Activated CD4-positive, alpha-beta T cell treated with anti-CD3 and anti-CD28 coated beads, Interleukin-10, Interleukin-2, amounts not matched to agents 100 ng/mL and 50 ng/mL, durations not matched to agents 16 hours and 8 hours (primary cell): ENCODE measurements at places on chromosomes 2 and 18.

DNA sequence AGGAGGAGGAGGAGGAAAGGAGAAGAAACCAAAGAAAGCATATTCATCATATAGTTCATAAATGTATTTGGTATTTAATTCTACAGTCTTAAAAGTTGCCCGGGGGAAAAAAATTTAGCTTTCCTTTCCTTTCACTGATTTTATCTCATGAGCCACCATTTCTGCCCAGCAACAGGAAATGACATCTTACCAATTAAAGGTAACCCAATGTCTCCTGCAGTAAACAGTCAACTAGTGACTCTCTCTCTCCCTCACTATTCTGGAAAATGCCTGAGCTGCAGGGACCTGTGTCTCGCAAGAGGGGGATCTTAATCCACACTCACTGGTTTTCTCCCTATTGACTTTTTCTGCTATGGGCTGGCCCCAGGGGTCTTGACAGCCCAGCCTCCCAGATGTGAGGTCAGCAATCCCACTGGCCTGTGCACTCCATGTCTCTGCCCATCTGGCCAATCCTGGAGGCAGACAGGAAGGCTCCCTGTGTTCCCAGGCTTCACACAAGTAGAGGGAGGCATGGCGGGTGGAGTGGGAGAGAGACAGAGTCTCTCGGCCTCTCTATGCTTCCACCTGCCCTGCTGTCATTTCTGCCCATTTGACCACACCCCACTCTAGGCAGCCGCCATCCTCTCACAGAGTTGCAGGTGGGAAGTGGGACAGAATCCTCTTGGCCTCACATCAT lies 85.4 kb upstream of the CABLES1 start:
- DNase-seq = peak; percentile 16

DNA sequence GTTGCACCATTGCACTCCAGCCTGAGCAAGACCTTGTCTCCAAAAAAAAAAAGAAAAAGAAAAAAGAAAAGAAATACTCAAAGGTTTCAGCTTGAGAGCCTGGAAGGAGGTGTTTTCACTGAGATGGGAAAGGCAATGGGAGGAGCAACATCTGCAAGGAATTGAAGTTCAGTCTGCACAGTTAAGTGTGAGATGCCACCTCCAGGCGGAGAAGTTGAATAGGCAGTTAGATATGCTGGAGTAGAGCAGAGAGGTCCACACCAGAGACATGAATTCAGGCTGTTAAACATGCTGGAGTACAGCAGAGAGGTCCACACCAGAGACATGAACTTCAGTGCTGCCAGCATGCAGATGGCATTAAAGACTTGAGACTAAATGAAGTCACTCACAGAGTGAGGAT lies 41.4 kb upstream of the DTNB start:
- no peak for DNase-seq

DNA sequence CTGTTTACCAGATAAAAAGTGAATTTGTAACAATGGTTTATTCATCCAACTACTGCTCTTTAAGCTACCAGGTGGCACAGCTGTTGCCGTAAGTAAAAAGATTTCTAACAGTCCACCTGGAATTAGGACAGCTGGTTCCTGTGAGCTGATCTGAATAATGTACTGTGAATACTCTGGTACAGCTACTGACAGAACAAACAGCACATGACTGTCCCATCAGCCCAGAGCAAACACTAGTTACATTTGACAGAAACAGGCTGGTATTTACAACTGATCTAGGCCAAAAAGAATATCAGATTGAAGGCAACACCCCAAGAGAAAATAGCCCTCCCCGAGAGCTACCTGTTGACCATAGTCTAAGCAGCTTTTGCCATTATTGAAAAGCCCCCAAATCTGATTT lies 840.4 kb downstream of the CPS1 start:
- no peak for DNase-seq

DNA sequence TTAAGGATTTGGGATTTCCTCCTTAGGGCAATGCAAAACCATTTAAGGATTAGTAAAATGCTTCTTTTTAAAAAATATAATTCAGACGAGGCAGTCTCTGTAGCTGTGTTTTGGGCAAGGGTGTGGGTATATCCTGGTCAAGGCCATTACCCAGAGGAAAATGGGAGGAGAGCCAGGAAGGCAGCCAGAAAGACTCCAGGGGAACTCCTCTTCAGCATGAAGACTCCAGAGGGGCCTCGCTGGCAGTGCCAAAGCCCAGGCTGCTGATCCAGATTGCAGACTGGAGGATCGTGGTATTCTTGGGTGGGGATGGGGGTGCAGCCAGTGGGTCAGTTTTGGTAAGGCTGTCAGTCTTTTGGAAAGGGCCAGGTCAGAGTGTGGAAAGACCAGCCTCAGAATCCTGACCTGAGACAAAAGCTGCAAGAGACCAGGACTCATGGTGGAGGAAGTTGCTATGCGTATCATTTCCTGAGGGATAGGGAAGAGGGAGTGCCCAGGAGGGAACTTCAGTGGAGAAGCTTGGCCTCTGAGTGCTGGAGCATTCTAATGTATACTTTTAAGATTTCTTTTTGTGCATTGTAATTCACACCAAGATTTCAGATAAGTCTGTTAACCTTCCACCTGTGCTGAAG lies 20.9 kb upstream of the RAB11FIP5 start:
- no peak for DNase-seq

GRCh38 chr2:14654835-14655282 lies 22.3 kb downstream of the LRATD1 start:
- peak; percentile 61 for DNase-seq

DNA sequence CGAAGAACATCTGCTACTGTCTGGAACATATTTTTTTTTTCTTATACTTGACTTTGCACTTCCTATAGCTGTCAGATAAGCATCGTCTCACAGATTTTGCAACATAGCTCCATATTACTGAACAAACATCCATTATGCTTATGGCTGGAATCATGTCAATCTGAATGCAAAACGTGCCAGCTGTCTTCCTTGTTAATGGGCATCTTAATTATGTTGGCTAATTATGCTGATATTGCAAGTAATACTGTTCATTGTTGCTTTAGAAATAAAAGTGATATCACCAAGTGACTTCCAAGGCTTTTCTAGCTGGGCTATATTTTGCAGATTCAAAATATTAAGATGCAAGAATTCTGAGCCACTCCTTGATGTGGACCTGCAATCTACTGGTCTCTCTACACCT lies 176.8 kb downstream of the ARL4C start:
- DNase-seq = no peak

GRCh38 chr2:237341872-237342271 lies 72.1 kb downstream of the COL6A3 start:
- no peak for DNase-seq

GRCh38 chr2:27408601-27409320 lies 630 bp downstream of the PPM1G start:
- DNase-seq = peak; percentile 33

DNA sequence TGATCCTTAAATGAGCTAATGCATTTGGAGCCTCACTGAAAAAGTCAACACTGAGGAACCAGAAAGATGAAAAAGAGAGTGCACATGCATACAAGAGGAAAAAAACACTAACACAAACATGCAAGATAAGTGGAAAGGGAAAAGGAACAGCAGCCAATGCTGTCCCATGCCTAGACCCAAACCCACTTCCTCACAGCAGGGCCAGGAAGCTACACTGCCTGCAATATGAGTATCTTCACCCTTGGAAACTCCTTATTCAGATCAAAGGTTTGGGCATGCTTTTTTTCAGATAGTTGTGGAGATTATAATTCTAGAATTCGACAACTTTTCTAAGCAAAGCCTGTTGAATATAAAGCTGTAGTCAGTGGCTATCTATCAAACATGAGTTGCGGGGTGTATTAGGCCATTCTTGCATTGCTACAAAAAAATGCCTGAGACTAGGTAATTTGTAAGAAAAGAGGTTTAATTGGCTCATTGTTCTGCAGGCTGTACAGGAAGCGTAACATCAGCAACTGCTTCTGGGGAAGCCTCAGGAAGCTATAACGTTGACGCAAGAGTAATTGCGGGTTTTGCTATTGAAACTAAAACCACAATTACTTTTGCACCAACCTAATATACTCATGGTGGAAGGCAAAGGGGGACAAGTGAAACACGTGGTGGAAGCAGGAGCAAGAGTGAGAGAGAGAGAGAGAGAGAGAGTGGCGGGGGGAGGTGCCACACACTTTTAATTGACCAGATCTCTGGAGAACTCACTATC lies 138.2 kb downstream of the MBD2 start:
- peak; percentile 20 for DNase-seq

GRCh38 chr2:72145289-72145657 lies 2.4 kb downstream of the CYP26B1 start:
- no peak for DNase-seq

- peak; percentile 65 for DNase-seq
Observed at GRCh38 chr2:15010346-15010745, 377.8 kb downstream of the LRATD1 start.

- no peak for DNase-seq
Observed at GRCh38 chr18:37297106-37297505, 268.5 kb downstream of the CELF4 start.

GRCh38 chr2:154537843-154538450 lies 160.5 kb upstream of the KCNJ3 start:
- DNase-seq = no peak

- DNase-seq = no peak
Observed at GRCh38 chr2:183000846-183001245, 37.4 kb downstream of the NCKAP1 start.

DNA sequence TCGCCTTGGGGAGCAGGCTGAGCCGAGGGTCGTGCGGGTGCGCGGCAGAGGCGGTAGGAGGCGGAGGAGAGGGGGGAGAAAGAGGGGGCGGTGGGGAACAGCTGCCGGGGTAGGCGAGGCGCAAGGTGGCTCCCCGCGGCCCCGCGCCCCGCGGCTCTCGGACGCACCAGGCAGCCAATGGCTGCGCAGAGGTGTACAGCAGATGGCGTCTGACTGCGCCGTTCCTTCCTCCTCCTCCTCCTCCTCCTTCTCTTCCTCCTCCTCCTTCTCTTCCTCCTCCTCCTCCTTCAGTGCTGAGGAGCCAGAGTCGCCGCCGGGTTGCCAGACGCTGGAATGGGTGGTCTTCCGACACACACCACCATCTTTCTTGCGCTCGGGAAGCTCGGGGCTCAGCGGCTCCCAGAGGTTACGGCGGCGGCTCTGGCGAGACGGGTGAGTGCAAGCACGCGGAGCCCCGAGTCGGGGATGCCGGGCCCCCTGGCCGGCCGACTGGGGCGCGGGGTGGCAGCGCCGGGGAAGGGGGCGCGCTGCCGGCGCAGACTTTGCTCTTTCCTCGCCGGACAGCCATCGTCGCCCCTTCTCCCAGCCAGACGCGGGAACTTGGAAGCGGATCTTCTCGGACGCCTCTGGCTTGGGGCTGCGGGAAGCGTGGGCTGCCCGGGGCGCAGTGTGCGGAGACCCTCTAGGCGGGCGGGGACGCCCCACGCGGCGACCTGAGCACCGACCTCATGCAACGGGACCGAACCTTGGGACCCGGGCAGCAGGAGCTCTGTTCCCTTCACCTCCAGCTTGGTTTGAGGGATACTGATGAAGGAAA lies at the start of gene THSD7B:
Gene THSD7B, plus strand, starts transcription at position 290 of the 817 bp plus-strand sequence. CDS start 116,634 bp downstream, outside the sequence.
- DNase-seq = peak; percentile 2

DNA sequence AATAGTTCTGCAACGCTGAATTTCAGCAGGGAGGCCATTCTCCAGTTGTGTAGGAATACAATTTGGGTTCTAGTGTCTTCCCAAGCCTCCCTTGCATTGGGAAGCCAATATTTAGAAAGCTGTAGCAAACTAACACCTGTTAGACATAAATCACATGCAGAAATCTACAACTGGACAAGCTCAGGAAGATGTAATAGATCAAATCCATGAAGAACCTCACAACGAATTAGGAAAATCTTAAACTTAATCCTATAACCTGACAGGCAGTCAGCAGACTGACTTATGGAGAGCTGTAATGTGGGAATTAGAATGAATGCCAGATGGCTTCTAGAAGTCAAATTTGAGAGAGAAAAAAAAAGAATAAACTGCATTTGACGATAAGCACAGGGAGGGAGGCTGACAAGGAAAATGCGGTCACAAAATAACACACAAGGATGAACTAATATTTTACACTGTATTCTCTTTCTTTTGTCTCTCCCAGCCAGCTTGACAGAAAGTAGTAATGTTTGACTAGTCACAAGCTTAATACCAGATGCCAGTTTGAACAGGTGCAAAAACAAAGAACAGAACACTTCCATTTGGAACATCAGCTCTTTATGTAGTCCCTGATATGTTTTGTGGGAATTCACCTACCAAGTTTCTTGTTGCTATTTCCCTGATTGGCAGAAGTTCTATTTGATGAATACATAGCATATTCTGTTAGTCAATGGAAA lies 50.8 kb upstream of the FANCL start:
- DNase-seq = no peak

GRCh38 chr2:66531155-66531554 lies 96.2 kb downstream of the MEIS1 start:
- no peak for DNase-seq

DNA sequence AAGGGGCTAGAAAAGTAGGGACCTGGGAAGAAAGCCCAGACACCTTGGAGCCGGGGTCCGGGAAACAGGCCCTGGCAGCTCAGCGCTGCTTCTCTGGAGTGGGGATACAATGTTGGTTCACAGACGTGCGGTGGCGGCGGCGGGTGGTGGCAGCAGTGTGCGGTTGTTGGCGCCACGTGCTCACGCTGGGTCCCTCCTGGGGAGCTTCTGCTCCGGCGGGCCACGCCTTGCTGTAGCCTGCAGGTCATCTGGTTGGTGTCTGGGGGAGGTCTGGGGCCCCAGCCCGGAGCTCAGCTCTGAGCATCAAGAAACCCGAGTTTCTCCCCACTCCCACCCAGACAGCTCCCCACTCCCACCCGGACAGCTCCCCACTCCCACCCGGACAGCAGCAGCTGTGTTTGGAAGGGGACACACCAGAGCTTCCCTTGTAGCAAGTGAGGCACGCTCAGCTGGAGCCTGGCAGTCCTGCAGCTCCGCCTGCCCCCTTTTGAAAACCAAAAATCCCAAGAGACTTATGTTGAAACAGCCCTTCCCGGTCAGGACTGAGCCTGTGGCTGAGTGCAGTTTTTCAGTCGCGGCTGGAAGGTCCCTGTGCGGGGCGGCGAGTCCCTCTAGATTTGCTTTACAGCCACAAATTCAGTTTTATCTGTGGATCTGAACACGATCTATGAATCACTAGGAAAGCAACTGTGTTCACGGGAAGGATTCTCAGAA lies 46.9 kb downstream of the NFATC1 start:
- DNase-seq = no peak

DNA sequence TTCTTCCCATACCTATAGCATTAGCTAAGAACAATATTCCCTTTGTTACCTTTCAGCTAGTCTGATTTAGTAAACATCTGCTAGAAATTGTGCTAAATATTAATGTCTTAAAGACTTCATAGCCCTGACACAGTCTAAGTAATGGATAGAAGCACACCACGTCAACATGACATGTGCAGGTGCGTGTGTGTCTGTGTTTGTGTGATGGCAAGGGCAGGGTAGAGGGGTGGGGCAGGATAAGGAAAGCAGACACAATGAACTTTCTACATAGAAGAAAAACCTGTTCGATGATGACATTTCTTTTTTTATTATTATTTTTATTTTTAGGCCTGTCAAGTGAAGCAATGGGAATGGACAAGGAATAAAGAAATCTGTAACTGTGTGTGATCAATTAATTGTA lies 223.3 kb downstream of the NOL4 start:
- DNase-seq = no peak

GRCh38 chr18:36297417-36298125 lies at the start of gene FHOD3:
Gene FHOD3 (plus strand): TSS chr18:36297713. CDS start chr18:36297836, 123 bp downstream.
- DNase-seq = peak; percentile 19
